Small intestine (tissue), 16 donors: ENCODE measurements at places on chromosomes 11 and 22.

- peak; percentile 20 for DNase-seq
Measured at GRCh38 chr22:29269731-29270474, 1.8 kb downstream of the EWSR1 start.

DNA sequence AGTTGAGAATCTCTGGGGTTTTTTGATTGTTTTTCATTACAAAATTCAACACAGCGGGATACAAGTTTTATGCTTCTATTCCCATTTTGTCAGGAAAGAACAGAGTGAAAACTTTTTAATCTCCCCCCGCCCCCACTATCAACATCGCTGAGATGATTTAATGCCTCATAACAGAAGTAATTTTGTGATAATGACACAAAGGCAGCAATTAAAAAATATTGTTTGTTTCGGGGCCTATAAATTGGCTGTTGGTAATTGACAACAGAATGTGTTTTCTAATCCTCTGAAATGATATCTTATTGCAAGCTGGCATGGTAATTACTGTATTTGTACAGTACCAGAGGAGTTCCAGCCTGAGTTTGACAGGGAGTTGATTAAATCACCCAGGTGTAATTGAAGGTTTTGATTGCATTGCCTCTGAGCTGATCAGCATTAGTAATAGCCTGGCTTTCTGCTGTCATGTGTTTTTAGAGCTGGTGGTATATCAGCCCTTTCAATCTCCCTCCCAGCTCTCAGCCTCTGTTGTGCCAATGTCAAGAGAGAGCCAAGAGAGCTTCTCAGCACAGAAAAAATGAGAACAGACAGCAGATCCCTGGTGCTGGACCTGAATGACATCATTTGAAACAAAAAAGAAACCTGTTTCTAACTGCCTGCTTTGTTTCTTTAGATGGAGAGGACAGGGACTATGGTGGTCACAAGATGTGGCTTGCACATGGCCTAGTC, 265.1 kb downstream of the FAM76B start:
- no peak for DNase-seq

DNA sequence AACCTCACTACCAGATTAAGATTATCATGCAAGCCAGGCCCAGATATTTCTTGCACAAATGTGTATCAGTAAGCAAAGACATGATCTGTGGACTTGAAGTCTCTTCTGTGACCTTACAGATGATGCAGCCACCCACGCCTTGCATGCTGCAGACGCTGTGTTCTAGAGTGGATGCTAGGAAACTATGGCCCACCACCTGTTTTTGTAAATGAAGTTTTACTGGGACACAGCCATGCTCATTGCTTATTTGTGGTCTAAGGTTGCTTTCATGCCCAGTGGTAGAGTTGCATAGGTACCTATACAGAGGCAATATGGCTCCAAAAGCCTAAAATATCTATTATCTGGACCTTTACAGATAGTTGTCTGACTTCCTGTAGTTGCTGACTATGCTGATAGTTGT, 47.5 kb upstream of the SORL1-AS1 start:
- DNase-seq: no peak

- no peak for DNase-seq
Measured at GRCh38 chr11:102705626-102706025, at the start of gene MMP27. Gene MMP27 (minus strand): TSS chr11:102705769. CDS start chr11:102705714, 55 bp downstream.

- DNase-seq: no peak
Measured at GRCh38 chr11:124085997-124086846, 29.0 kb upstream of the VWA5A start.

DNA sequence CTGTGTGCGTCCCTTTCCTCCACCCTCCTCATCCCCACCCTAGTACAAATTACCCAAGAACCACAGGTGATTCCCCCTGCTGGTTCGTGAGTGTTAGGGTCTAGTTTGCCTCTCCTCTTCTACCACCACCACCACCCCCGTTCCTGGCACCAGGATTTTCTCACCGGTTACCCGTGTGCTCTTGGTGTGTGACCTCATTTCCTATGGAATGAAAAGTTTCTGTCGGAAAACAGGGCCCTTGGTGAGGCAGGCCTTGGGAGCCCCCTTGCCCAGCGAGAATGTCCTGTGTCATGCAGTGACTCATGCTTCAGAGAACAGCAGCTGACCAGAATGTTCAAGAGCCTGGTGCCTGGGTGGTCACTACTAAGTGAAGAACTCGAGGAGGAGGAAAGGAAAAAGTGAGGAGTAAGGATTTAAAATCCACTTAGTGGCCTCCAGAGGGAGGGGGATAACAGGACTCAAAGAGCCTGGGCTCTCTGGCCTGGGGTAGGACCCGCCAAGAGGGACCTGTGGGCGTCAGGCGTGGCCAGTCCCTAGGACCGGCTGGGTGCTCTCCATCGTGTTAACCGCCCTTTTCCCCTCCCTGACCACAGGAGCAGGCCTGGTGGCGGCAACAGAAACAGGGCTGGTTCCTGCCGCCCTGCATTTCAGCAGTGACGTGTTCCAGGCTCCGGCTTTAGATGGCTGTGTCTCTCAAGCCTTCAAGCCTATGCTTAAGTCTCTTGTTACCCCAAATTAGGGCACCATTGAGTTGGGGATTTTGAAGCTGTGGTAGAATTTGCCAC, 30.2 kb downstream of the C22orf31 start:
- DNase-seq: peak; percentile 68

GRCh38 chr11:111347002-111347722, 31.9 kb downstream of the POU2AF1 start:
- DNase-seq: no peak

DNA sequence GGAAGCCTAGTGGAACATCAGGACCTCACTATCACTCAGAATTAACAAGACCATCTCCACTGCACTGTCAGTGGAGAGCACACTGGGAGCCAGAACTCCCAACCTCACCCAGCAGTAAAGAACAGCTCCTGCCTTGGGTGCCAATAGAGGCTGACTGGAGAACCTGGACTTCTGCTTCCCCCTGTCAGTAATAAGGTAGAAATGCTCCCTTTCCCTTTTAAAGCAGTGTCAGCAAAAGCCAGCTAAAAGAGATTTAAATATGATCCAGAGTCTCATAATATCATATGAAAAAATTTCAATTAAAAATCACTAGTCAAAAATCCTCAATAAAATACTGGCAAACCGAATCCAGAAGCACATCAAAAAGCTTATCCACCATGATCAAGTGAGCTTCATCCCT, 82.8 kb downstream of the SPATA19 start:
- no peak for DNase-seq

DNA sequence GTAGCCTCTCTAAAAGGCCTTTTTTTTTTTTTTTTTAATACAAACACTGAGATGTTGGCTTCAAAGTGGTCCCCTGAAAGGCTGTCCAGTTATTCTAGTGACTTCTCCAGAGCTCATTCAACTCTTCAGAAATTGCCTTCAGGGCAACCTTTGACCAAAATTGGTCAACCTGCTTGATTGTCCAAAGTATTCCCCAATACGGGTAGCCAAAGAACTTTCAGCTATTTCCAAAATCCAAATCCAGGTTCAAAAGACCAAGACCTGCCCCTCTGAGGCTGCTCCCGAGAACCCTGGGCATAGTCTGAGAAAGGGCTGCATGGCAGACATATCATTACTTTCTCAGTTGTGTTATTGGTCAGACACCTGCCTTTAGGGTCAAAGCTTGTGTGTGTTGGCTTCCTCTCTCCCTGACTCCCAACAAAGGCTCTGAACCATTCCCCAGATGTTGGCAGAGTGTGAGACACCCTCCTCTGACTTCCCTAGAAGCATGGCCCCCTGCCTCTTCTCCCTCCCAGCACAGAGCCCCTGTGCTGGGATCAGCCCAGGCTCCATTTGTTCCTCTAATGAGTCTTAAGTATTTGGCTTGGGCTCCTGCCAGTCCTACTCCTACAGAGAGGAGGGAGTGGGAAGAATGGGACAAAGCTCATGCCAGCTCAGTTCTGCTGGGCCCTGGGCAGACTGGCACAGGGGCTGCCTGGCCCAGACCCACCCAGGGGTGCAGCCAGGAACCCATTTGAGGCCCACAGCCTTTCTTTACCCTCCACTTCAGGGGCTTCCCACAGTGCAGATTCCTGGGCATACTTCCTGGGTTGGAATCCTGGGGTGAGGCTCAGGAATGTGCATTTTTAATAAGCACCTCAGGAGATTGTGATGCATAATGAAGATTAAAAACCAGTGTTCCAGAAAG, 30.3 kb downstream of the TNKS1BP1 start:
- peak; percentile 67 for DNase-seq

DNA sequence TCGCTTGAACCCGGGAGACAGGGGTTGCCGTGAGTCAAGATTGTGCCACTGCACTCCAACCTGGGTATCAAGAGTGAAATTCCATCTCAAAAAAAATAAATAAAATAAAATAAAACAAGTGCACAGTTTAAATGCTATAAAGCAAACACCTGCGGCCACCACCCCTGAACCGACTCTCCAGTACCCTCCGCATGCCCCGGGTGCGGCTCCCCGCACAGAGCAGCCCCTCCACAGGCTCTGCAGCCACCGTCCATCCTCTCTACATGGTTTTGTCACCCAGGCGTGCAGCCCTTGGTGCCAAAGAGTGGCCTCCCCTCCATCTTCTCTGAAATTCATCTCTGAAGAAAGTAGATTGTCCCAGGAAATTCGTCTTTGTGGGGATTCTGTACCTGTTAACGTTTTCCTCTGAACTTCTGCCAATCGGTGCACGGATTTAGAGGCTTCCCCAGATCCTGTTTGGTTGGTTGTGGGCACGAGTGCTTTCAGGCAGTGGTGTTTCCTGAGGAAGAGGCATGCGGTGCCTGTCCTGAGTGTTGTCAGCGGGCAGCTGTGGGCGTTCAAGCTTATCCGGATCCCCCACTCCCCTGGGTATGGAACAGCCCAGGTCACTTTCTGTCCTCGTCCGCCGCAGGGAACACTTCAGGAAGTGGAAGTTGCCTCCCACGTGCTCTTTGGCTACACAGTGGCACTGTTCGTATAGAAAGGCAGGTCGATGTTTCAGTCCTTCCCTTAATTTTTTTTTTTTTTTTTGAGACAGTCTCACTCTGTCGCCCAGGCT, 4.1 kb downstream of the MIOX start:
- DNase-seq: no peak

DNA sequence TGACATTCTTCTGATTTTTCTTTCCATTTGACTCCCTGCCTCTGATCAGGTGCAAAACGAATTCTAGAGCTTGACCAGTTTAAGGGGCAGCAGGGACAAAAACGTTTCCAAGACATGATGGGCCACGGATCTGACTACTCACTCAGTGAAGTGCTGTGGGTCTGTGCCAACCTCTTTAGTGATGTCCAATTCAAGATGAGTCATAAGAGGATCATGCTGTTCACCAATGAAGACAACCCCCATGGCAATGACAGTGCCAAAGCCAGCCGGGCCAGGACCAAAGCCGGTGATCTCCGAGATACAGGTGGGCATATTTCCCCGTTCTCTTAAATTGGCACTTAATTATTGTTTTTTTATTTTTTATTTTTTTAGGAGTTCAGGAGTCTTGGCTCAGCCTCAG, 15.4 kb downstream of the XRCC6 start:
- no peak for DNase-seq

DNA sequence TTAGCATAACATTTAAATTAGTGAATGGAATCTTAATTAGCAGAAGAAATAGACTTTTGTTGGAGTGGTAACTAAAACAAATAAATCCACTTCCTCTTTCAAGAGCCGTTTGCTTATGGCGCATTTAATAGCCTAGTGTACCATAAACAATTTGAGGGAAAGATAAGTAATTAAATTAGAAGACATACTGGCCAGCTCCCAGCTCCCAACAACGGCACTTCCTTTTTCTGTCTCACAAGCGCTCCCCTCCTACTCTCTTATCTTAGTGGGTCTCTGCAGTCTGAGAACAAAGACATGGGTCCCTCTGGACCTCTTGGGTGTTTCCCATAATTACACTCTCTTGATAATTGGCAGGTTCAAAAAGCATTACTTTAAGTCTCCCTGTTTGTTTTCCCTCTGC, 146.0 kb downstream of the OPCML start:
- peak; percentile 62 for DNase-seq

- no peak for DNase-seq
Measured at GRCh38 chr22:49674479-49675050, 153.1 kb downstream of the BRD1 start.

DNA sequence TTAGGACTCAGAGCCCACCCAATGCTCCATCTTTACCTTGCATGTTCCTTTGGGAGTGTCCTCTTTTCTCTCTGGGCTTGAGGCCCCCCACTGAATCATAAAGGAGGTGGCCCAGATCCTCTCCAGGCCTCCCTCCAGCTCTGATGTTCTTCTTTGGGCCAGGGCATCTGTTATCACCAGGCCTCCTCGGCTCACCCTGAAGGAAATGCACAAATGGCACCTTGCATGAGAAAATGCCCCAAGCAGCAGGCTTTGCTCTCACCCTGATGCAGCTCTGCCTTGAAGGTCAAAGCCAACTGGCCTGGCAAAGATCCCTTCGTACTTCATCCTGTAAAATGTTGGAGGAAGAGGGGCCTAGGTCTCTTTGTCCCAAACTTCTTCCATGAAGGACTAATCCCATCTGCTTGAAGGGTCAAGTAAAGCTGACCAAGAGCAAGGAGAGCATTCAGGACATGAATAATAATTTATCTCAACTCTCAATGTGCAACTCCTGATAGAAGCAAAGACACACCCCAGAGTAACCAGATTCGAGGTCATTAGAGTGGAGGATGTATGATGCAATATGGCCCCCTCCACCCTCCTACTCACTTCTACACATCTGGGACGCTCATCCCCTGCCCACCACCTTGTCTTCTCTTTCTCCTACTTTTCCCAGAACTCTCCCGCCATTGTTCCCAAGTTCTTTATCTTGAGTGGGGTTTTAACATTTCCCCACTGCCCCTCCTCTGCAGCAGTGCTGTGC, 9.5 kb downstream of the APOL6 start:
- no peak for DNase-seq

GRCh38 chr11:65538915-65539743, 14.2 kb downstream of the SCYL1 start:
- DNase-seq: no peak

- no peak for DNase-seq
Measured at GRCh38 chr22:32584650-32585049, 110.0 kb downstream of the FBXO7 start.

- no peak for DNase-seq
Measured at GRCh38 chr11:57647960-57648800, 1.5 kb downstream of the YPEL4 start.

- no peak for DNase-seq
Measured at GRCh38 chr11:68038226-68038717, 553 bp upstream of the TCIRG1 start.

GRCh38 chr22:26993886-26994285, 336.5 kb downstream of the MIAT start:
- no peak for DNase-seq

- no peak for DNase-seq
Measured at GRCh38 chr22:30204015-30204741, 42.4 kb downstream of the LIF start.

DNA sequence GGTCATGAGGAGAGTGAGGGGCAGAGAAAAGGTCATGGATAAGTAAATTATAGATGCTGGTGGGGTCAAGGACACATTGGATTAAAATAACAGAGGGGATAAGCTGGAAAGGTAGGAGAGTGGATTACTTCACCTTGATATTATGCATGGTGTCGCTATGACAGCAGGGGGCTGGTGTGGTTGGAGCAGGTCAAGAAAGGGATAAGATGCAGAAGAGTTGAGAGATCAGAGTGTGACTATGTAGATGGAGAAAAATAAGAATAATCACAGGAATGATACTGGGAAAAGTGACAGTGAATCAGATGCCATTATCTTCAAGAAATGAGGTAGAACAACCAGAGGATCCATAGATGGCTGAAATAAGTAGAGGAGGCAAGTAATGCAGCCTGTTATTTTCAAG, 29.4 kb upstream of the AMOTL1 start:
- DNase-seq: no peak
